Glomerular endothelial cell (primary cell): ENCODE measurements at places on chromosomes 1 and 21. TPM values are rescaled to one million over a fixed set of nuclear protein-coding genes. Genes with fewer than 3 reads are reported as not detected.

- DNase-seq, result no peak
Measured at GRCh38 chr21:34190576-34191321, 117.4 kb downstream of the MRPS6 start.

CRB1 gene
- 0.15 TPM in 1 of 2 replicates, not detected in the other for total RNA-seq

- no peak for DNase-seq
Measured at GRCh38 chr1:71039661-71040262, 7.9 kb downstream of the PTGER3 start.

DNA sequence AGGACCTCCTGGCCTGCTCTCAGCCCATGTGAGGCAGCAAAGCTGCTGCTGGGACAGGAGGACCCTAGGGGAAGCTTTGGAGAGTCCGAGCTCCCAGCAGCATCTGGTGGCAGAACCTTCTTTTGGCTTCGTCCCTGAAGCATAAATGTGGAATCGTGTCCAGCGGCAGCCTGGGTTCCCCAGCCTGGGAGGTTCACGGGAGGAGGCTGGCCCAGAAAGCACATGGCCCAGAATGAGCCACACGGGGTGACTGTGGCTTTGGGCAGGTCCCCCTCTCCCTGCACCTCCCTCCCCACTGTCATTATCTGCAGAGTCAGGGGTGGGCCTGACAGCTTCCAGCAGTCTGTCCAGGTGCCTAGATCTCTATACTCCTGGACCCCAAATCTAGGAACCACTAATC lies 318.1 kb upstream of the VAMP3 start:
- DNase-seq, result no peak

ETNK2 gene
- total RNA-seq, result 9.4 and 15.3 TPM in 2 replicates

- no peak for DNase-seq
Measured at GRCh38 chr1:113282008-113282892, 108.1 kb upstream of the MAGI3 start.

DNA sequence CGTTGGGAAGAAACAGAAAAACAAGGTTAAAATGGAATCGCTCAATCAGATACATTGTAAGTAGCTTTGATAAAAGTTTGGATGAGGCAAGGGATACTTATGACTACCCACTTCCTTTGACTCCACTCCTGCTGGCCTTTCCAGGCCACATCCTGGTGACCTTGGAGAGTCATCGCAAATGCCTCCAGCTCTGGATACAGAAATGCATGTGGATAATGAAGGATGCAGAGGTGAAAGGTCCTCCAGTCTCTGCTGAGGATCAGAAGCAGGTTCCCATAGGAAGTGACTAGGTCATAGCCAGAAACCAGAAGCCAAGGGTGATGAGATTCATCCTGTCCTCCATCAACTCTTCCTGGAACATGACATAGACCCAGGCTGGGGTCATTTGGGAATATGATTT lies 6.2 kb upstream of the CAMK1G start:
- DNase-seq, result no peak

SOX13 gene
- total RNA-seq, result 11.2 and 31.1 TPM in 2 replicates

HDGF gene
- 169 and 184 TPM in 2 replicates for total RNA-seq

GRCh38 chr1:57007948-57008347 lies 42.1 kb upstream of the C8B start:
- no peak for DNase-seq

CASP9 gene
- total RNA-seq, result 13.9 and 19.7 TPM in 2 replicates

UQCRHL gene
- 0.76 and 2.3 TPM in 2 replicates for total RNA-seq

TMEM82 gene
- total RNA-seq, result not detected in 2 replicates

DNA sequence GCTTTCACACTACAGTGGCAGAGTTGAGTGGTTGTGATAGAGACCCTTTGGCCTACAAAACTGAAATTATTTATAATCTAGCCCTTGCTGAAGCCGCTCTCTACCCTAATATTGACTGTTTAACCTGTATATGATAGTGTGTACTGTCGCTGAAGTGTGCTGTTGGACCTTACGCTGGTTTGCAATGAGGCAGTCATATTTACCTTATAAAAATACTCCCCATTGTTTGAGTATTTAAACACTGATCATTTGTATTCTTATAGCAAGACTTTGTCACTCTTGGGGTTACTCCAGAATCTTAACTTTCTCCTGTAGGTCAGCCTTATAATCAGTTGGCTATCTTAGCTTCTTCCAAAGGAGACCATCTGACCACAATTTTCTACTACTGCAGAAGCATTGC lies 56.3 kb downstream of the SMG7 start:
- no peak for DNase-seq

TMEM52 gene
- 0.18 TPM in 1 of 2 replicates, not detected in the other for total RNA-seq

DNA sequence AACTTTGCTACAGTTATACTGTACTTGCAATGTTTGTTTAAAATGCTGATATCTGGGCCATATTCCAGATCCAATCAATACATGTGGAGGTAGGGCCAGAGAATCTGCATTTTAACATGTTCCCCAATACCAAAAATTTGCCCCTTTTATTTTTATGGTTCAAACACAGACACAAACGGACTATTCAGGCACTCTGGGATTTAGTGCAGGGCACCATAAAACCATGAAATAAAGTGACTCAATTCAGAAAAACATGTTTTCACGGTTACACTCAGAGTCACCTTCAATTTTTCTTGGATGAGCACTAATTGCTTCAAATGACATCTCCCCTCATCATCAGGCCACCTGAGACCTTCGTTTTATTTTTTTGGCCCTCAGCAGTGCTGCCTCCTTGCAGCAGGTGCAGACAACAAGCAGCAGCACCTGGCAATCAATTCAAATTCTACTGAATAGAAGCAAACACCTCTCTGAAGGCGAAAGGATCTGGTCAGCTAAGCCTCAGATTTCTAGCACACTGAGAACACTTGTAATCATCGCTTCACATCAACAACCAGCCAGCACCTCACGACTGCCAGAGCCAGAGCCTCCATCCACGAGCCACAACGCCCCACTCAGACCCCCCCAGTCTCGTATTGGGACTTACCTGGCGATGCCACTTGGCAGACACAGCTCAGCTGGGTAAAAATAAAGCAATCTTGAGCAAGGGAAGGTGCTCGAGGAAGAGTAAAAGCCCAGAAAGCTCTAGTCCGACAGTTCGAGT lies 1.1 kb downstream of the ERO1B start:
- DNase-seq, result no peak

DNA sequence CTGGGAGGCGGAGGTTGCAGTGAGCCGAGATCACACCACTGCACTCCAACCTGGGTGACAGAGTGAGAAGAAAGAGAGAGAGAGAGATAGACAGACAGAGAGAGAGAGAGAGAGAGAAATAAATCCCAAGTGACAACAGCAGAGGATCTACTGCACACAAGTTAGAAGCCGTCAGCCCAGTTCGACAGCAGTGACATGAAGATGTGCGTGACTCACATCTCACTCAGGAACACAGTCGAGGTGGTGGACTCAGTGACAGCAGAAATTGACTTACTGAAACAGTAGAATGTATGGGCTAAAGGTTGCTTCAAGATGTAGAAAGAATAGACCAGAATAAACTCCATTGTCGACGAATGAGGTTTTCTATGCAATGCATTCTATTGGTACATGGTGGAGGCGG lies 77.0 kb upstream of the KRTAP19-8 start:
- DNase-seq, result no peak

DNA sequence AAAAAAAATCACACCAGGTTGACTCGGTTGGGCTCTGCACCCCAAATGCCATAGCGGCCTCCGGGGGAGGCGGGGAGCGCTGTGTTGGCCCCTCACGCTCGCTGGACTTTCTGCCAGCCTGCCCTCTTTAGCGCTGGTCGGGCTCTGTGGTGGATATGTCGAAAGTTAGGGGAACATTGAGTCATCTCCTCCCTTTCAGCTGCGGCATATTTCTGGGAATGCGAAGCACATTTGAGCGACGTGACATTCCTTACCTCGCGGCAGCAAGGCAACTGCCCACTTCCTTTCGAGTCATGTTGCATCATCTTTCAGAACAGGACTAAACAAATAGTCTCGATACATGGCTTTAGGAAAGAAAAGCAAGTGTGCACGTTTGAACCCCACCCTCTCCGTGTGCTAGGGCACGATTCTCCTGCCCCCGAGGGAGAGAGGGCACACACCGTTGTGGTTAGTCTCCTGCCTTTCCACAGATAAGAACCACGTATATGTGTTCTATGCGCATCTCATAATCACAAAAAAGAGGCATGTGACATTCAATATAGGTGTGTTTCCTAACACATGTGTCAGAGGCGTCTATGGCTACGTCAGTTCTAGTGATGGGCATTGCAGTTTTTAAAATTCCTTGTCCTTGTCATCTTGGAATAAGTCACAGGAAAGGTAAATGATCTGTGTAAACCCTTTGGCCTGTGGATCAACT lies 105.9 kb upstream of the SLC45A1 start:
- peak; percentile 75 for DNase-seq

DNA sequence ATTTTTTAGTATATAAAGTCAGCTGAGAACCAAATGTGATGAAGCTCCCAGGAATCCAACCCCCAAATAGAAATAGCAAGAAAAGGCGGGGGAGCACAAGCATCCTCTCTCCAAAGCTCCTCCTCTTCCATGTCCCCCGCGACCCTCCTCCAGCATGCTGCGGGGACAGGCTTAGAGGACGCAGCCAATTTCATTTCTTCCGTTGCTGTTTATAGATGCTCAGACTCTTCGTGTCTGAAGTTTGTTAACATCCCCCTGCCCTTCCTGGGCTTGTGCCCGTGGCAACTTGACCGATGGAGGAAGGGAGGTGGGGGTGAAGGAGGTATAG lies 754 bp upstream of the NPPA start:
- no peak for DNase-seq

GRCh38 chr1:55316502-55316901 lies 101.3 kb upstream of the USP24 start:
- no peak for DNase-seq

BCAN gene
- 0.24 TPM in 1 of 2 replicates, not detected in the other for total RNA-seq

DIRAS3 gene
- 6.2 and 7.9 TPM in 2 replicates for total RNA-seq

DNA sequence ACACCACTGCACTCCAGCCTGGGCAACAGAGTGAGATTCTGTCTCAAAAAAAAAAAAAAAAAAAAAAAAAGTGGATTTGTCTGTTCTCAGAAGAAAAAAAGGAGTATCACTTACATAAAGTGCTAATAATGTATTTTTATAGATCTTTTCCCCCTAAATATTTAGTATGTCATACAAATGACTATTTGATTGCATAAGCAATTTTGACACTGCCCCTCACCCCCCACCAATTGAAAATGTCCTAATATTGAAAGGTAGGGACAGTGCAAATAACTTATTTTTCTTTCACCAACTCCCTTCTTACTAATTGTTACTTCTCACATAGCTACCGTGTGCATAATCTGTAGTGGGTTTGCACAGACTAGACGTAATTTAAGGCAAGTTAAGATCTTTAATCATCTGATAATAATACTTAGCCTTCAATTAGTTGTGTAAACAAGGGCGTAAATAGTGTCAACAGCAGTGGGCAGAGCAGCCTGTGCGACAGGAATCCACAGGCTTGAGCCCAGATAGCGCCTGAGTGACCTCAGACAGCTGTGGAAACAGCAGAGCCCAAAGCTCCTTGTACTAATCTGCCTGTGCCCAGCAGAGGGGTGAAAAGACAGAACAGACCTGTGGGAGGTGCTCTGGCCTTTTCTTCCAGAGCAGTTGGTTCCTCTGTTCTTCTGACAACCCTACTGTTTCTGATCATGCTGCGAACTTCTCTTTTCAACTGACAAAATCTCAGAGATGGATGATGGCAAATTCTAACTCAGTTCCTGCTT lies 4.5 kb upstream of the IER5 start:
- no peak for DNase-seq

DNA sequence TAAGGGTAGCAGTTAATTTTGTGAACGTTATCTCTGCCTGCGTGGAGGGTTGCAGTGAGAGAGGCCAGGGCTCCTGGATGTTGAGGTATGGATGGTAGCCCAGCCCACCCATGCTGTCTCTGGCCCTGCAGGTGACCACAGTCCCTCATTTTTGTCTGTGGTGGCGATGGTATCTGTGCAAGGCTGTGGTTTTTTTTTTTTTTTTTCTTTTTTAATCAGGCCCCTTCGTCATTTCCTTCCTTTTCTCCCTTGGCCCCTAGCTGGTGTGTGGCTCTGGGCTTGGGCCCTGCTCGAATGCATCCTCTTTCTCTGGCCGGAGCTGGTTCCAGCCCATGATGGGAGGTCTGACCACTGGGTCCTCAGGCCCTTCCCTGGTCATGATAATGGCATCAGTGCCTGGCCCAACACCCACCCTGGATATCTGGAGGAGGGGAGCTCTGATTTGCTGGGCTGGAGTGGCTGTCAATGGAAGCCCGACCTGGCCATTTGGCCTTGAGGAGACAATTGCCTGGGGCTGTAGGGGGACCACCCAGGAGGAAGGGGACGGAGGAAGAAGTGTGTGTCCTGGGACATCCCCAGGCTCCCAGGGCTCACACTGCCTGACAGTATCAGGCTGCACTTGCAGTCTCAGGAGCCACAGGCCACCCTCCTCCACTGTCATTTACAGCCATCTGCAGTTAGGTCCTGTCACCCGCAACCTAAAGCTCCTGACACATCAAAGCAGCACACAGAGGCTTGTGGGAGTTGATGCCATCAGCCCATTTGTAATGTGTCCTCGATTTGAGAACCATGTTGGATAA lies 8.1 kb upstream of the RNF187 start:
- DNase-seq, result no peak

GRCh38 chr1:94332952-94333351 lies 85.2 kb upstream of the ABCD3 start:
- no peak for DNase-seq
